ENCODE measurements at places on chromosomes 16 and 17. TPM values are rescaled to one million over a fixed set of nuclear protein-coding genes. Genes with fewer than 3 reads are reported as not detected.

The SCNN1G gene
- total RNA-seq, result under 0.01 TPM

The PSME3IP1 gene
- total RNA-seq, result 80.0 TPM

DNA sequence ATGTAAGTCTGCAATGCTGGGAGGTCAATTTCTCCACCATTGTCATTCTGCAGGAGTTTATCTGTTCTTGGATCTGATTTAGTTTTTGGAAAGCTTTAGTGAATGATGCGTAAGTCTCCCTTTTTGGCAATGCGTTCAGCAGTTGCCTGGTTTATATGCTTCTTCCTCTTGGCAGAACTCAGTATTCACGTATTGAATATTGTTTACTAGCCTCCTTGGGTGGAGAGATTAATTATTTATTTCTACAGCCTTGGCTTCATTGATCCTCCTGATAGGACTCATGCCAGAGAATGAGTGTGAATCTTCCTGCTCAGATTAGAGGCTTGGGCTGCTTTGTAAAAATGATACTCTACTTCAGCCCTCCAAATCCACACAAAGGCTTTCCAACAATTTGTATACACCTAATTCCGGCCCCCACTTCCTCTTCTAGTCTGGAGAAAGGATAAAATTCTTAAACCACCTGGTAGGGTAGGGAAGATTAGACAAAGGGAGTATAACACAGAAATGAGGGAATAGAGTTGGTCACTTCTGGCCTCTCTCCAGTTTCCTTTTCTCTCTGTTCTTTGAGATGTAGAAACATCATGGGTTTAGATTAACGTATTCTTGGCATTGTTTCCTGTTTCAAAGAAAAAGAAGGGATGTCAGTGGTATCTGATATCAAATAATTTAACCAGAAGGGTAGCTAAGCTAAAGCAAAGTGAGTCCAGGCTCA, 929.8 kb downstream of the KCNJ2 start:
- DNase-seq, result no peak

- no peak for DNase-seq
These were observed at the start of gene CCR7 for GRCh38 chr17:40564883-40565768. Gene CCR7 (minus strand): TSS chr17:40565472. CDS start chr17:40565409, 63 bp downstream.

- no peak for DNase-seq
These were observed 17.4 kb downstream of the BAIAP2 start for GRCh38 chr17:81052199-81052997.

Measured in sigmoid colon (tissue), 7 donors.